Mesenteric fat pad (tissue), 1 donor: ENCODE measurements at places on chromosomes 3 and 15. TPM values are rescaled to one million over a fixed set of nuclear protein-coding genes. Genes with fewer than 3 reads are reported as not detected.

DNA sequence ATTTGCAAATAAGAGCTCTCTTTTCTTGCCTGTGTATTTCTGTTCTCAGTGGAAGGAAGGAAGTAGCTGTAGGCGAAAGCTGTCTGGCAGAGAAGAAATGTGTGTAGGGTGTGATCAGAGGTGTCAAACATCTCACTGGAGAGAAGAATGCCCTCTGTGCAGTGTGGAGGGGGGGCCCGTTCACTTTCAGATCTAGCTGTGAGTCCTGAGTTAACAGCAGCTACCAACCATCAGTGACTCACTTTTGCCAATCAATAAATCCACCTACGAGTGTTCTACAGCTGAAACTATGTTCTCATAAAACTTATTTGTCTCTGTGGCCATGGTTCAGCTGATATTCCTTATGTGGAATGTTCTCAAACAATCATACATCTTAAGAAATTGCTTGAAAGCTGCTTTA is 103.7 kb downstream of the FRMD4B start:
- no peak for DNase-seq

DNA sequence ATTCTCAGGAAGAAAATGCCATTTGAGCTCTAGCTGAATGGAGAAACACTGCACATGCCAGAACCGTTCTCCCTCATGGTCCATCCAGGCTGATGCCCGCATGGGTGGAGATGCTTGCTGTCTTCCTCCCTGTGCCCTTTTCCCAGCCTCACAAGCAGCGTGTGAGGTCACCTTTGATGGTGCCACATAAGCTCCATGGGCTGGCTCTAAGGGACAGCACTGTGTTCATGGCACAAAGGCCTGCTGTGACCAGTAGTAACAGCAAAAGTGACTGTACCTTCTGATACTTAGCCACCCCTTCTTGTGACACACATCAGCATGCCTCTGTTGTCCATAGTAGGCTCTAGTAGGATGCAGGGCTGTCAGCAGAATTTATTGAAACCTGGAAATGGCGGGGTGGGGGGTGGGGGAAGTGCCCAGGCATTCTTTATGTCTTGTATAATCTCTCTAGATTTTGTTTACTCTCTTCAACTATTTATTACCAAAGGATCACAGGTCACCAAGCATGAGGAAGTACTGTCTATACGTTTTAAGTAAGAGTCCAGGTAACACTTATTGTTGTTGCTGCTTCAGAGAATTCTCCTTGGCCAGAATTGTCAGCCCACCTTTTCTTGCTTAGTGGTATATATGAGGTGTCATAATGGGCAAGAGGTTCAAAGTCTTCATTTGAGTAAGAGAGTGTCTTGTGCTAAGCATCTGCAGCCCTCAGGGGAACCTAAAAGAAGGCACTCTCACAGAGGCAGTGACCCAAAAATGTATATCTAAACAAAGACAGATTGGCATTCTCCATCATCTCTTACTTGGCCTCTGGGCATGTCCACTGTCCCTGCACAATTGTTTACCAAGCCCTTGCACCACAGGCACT is 56.5 kb downstream of the RAB7A start:
- no peak for DNase-seq

TMEM212 gene
- total RNA-seq = not detected

- peak; percentile 92 for DNase-seq
Observed at GRCh38 chr15:72319985-72320671, at the start of gene CELF6. TSS of gene CELF6 (minus strand) at chr15:72320157. CDS start at chr15:72319874, 283 bp downstream.

DNA sequence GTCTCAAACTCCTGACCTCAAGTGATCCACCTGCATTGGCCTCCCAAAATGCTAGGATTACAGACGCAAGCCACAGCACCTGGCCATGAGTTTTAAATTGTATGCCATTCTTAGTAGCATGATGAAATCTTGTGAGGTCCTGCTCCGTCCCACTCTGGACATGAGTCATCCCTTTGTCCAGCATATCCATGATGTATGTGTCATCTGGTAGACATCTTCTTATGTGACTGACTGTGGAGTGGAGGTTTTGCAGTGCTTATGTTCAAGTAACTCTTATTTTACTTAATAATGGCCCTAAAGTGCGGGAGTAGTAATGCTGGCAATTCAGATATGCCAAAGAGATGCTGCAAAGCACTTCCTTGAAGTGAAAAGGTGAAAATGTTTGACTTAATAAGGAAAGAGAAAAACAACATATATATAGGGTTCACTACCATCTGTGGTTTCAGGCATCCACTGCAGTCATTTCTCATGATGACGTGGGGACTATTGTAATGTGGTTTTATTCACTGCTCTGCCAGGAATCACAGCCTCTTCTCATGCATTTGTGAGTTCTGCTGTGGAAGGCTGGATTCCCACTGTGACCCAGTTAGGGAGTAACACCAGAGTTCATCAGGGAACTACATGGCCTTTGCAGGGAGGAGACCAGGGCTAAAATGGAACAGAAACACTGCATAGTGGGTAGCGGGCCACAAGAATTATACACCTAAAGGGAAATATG is 204.6 kb upstream of the STRIT1 start:
- no peak for DNase-seq

LEO1 gene
- 10.0 TPM for total RNA-seq

NR1I2 gene
- 0.26 TPM for total RNA-seq

GRCh38 chr3:12829886-12830784 is 11.2 kb downstream of the RPL32 start:
- DNase-seq = no peak

DNA sequence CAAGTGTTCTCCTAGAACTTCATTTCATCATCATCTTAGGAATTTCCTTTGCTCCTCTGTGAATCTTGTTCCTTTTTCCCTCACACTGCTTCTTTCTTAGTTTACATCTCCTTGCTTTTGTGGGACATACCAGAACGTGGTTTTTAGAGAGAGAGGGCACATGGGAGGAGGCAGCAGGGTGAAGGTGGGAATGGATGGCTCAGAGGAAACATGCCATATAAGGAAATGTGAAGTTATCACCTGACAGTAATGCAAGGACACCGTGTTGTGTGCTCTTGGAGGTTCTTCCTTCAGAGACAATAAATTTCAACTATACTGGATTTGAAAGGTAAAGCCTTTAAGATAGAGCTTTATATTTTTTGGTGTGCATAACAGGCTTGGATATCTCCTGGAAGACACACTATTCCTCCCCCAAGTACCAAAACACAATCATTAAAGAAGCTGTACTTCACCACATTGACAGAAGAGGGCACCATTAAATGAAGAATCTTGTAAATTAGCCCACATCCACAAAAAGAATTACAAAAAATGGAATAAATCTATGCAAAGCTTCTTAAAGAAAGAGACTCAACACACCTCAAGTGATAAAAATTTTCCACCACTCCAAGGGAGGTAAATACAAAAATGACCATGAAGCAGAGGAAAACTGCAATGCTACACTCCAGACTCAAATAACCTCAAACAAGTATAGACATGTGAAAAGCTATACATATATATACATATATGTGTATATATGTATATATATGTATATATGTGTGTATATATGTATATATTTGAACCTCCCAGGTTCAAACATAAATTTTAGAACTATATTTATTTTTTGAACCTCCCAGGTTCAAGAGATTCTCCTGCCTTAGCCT is 26.1 kb downstream of the RPL39L start:
- DNase-seq = no peak

AGBL1 gene
- not detected for total RNA-seq

CTXN2 gene
- not detected for total RNA-seq

DNA sequence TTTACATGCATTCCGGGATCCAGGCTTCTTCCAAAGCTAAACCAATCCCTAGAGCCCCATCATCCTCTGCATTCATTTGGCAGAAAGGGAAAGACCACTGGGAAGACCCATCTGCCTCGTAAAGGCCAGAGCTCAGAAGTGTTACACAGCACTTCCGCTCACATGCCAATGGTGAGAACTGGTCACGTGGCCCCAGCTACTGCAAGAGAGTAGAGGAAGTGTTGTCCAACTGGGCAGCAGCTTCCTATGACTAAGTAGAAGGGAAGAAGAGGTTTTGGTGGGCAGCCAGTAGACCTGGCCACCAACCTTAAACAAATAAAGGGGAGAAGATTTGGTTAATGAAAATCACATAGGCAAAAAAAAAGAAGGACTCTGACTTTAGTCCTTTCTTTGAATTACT is 74.4 kb upstream of the PPP2R3A start:
- DNase-seq = no peak

DNA sequence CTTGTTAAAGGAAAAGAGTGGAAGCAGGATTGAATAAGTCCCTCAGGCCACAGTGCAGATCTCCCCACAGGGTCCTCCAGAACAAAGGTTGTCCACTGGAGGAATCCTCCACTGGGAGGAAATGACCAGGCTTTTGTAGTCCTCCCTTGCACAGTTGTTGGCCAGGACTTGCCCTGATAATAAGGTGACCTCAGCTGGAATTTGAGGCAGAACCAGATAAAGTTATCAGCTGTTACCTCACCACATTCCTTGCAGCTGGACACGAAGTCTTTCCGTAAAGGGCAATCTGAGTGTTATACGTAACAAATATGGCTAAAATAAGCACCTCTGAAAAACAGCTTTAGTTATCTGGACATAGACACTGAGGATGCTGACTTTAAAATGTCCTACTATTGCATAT is 83.5 kb upstream of the NAALADL2 start:
- DNase-seq = no peak

DNA sequence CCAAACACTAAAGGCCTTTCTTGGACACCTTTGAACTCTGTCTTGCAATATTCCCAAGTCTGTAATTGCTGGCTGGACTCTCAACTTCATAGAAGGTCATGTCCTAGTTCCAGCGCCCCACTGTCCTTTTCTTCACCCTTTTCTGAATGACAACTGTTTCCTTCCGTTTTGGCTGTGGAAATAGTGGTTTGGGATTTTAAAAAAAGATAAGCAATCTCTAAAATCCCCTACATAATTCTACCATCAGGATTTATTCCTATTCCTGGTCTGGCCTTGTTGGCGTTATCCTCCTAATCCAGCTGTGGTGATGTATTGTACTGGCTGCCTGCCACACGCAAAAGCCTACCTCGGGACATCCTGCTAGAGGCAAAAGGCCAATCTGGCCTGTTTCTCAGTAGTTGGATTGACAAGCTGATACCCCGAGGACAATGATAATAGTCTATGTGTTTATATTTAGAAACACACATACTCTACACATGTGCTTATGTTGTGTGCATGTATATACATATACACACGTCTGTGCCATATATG is 440.3 kb upstream of the DPH6 start:
- no peak for DNase-seq

STXBP5L gene
- total RNA-seq = not detected
